NCI-H82 (cell line): ENCODE measurements at places on chromosomes 7 and 10.

DNA sequence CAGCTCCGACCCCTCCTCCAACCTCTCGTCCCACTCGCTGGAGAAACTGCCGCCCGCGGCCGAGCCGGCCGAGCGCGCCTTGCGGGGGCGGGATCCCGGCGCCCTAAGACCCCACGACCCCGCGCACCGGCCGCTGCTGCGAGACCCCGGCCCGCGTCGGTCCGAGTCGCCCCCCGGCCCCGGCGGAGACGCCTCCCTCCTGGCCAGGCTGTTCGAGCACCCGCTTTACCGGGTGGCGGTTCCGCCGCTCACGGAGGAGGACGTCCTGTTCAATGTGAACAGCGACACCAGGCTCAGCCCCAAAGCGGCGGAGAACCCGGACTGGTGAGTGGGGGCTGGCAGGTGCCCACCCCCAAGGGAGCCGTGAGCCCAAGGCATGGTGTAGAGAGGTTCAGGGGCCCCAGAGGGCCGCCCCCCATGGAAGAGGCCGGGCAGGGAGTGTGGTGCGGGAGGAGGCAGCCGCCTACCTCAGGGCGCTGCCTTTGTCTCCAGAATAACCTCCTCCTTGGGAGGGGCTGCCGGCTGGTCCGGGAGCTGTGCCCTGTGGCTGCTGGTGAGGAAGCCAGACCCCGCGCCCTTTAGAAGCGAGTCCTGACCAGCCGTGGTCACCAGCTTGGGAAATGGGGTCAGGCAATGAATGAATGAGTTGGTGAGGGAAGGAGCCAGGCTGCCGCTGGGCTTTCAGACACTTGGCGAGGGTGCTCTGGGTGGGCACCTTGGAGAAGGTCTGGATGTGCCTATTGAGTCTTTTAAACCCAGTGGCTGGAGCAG lies 1.3 kb downstream of the FAM20C start:
- DNase-seq: no peak

GRCh38 chr7:70415179-70415972 lies 716.6 kb upstream of the GALNT17 start:
- no peak for DNase-seq

DNA sequence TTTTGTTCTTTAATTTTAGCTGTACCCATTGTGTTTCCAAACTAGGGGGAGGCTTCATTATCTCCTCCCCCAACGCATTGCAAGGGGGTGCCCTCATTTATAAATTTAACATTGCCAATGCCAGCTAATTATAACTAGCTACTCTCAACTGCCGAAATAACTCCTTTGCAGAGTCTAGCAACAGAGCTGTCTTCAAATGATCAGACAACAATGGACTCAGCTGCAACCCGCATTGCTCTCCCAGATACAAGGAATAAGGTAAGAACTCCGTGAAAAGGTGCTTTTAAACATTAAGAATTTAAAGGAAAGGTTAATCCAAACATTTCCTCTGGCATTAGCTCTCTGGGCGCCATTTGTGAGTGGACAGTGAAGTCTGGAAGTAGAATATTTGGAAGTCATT lies 116.2 kb downstream of the GFRA1 start:
- no peak for DNase-seq

- DNase-seq: peak; percentile 39
Observed at GRCh38 chr7:101856473-101857357, 39.3 kb downstream of the CUX1 start.

DNA sequence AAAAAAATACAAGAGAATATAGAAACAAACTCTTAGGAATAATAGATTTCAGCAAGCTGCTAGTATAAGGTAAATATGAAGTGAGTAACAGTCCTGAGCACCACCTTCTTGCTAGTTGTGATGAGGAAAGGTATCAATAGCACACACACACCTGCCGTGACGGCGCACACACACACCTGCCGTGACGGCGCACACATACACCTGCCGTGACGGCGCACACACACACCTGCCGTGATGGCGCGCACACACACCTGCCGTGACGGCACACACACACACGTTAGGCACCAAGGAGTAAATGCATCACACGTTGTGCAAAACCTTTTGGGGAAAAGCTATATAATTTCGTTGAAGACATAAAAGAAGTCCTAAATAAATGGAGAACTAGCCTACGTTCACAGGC lies 4.7 kb upstream of the JAKMIP3 start:
- DNase-seq: no peak

DNA sequence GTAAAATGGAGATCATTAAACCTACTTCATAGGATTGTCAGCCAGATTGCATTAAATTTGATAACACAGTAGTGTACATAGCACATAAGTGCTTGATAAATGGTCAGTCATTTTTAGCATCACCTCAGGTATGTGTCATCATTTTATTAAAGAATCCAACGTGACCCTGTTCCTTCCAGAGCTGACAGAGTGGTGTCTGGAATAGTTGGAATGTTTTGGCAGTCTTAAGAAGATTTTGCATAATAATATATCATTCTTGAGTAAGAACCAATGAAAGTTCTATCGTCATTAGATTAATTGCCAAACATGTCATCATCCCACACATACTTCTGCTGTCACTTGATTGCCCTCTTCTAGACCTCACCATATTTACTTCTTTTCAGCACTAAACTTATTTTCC lies 451.4 kb upstream of the POM121L12 start:
- no peak for DNase-seq

GRCh38 chr7:157521752-157522151 lies 184.9 kb downstream of the DNAJB6 start:
- DNase-seq: no peak

DNA sequence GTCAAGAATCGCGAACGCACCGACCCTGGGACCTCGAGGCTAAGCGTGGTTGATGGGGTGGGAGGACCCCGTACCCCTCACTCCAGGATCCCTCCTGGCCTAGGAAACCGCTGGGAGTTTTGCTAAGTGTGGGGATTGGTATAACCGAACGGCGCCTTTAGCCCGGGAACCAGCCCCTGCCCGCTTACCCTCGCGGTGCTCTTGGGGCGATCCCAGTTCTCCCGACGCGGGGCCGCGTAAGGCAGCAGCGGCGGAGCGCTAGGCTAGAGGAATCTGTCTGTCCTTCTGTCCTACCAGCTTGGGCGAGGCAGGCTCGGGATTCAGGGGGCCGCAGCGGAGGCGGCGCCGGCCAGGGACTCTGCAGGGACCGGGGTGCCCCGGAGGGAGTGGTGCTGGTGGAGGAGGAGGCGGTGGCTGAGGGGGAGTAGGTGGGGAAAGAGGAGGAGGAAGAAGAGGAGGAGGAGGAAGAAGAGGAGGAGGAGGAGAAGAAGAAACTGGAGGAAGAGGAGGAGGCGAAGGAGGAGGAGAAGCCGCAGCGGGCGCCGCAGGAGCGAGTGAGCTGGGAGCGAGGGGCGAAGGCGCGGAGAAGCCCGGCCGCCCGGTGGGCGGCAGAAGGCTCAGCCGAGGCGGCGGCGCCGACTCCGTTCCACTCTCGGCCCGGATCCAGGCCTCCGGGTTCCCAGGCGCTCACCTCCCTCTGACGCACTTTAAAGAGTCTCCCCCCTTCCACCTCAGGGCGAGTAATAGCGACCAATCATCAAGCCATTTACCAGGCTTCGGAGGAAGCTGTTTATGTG lies 439 bp upstream of the EMX2 start:
- peak; percentile 66 for DNase-seq

DNA sequence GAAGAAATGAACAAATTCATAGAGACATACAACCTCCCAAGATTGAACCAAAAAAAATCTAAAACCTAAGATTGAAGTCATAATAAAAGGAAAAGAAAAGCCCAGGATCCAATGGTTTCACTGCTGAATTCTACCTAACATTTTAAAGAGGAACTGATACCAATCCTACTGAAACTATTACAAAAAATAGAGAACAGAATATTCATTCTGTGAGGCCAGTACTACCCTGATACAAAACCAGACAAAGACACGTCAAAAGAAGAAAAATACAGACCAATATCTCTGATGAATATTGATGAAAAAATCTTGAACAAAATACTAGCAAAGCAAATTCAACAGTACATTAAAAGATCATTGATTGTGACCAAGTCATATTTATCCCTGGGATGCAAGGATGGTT lies 128.5 kb upstream of the STEAP1 start:
- no peak for DNase-seq

- DNase-seq: no peak
Observed at GRCh38 chr10:96290368-96291133, 13.7 kb upstream of the DNTT start.

DNA sequence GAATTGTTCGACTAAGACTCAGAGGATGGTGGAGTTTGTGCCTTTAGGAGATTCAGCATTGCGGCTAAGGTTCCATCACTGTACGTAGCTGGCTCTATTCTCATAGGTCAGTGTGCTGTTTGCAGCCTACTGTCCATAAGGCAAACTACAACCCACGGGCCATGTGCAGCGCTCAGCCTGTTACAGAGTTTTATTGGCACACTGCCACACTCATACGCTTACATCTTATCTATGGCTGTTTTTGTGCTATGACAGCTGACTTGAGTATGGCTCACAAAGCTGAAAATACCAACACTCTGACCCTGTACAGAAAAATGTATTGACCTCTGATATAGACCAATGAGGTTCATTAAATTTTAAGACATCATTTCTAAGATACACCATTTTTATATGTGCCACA lies 114.5 kb downstream of the ARID5B start:
- peak; percentile 29 for DNase-seq

- no peak for DNase-seq
Observed at GRCh38 chr10:89403043-89403442, 10.6 kb downstream of the IFIT1 start.

DNA sequence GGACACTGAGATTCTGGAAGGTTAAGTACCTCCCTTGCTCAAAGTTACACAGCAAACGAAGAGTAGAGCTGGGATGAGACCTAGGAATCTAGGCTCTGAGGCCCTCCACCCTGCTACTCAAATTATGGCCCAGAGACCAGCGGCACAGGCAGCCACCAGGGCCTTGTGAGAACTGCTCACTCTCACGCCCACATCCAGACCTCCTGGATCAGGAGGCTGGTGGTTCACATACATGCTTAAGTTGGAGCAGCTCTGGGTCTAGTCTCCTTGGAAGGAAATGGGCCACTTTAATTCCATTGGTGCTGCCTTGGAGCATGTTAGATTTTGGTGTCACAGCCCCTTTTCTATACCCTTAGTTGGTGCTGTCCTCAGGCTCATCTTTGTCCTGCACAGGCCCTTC lies 41.9 kb downstream of the ADRA2A start:
- DNase-seq: no peak

- DNase-seq: no peak
Observed at GRCh38 chr10:520402-520787, 169.1 kb downstream of the DIP2C start.

- DNase-seq: peak; percentile 95
Observed at GRCh38 chr10:16745061-16745460, 72.2 kb downstream of the RSU1 start.

GRCh38 chr7:4015996-4016395 lies 666.1 kb upstream of the FOXK1 start:
- no peak for DNase-seq

GRCh38 chr7:151375530-151376217 lies 34.1 kb downstream of the NUB1 start:
- DNase-seq: no peak

DNA sequence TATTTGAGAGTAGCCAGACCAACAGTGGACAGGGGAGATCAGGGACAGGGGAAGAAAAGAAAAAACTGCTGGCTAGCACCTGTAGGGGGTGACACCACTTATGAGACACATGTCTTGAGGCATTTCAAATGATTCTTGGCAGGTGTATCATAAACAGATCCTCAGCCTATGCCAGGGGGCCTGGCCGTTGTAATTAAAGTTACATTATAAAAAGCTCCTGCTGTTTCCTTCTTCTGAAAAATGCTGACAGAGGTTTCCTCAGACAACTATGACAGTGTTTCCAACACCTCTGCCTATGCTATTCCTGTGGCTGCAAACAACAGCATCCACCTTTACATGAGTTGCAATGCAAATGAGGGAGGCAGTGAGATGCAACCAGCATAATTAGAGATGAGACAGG lies 281.0 kb upstream of the PTER start:
- DNase-seq: no peak

DNA sequence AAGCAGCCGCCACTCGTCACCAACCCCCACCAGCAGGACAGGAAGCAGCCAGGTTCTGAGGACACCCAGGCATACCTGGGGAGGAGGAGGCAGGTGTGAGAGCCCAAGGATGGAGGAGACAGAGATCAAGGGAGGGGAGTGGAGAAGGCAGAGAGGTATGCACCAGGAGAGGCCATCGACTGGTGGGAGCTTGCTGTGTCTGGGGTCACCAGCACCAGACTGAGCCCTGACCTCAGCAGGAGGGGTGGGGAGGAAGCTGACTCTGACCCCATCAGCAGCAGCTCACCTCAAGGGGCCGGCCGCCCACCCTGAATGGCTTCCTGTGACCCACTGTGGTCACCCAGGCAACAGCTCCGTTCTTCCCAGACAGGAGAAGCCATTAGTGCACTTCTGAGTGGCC lies 7.8 kb downstream of the VIPR2 start:
- DNase-seq: no peak

- DNase-seq: no peak
Observed at GRCh38 chr10:13319166-13319565, 19.3 kb upstream of the PHYH start.

DNA sequence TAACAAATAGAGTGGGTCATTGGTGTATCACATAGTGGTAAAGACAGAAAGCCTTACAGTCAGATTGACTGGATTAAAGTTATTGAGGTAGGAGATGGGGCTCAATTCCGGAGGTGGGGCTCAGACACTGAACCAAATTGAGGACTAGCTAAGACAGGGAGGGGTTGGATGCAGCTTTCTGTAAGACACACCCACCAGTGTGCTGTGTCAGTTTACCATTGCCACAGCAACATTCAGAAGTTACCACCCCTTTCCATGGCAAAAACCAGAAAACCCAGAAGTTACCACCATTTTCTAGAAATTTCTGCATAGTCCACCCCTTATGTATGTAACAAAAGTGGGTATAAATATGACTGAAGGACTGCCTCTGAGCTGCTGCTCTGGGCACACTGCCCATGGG lies 167.6 kb upstream of the TMEM72 start:
- DNase-seq: no peak

- DNase-seq: no peak
Observed at GRCh38 chr7:86313842-86314241, 329.9 kb upstream of the GRM3 start.

DNA sequence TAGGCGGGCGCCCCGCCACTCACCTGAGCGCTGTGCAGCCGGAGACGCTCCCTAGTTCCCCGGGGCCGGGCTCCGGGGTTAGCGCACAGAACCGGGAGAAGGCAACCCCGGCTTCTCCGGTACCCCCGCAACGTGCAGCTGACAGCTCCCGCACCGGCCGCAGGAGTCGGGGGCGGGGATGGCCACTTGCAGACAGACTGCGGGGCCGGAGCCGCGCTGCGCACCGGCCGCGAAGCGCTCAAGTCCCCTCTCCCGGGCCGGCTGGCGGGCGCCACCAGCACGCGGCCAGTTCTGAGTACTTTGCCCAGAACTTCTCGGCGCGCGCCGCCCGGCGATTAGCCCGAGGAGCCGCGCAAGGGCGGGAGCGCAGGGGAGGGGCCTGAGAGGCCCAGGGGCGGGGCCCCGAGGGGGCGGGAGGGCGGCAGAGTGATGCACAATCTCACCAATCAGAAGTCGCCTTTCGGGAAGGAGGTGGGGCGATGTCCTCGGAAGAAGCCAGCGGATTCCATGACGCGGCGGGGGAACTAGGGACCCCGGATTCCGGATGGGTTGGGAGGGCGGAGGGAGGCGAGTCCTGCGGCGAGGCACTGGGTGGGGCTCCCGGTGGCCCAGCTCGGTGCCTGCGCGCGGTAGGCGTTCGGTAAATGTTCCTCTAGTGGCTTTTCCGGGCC lies at the start of gene OSBPL3:
TSS of gene OSBPL3 (minus strand) at position 316 of the 671 bp plus-strand sequence. CDS start 87,706 bp downstream, outside the sequence.
- DNase-seq: peak; percentile 96

- DNase-seq: peak; percentile 45
Observed at GRCh38 chr7:132083126-132083525, 493.1 kb downstream of the PLXNA4 start.

- DNase-seq: no peak
Observed at GRCh38 chr10:6990891-6991290, 410.8 kb upstream of the PRKCQ start.
